Stimulated activated CD8-positive, alpha-beta memory T cell treated with anti-CD3 and anti-CD28 coated beads, Interleukin-12 subunit alpha, Interleukin-12 subunit beta, amount 100 ng/mL, for 1 hour (primary cell): ENCODE measurements at places on chromosomes 6 and 20.

GRCh38 chr6:85449388-85449817 is 480 bp upstream of the NT5E start:
- DNase-seq, result no peak

DNA sequence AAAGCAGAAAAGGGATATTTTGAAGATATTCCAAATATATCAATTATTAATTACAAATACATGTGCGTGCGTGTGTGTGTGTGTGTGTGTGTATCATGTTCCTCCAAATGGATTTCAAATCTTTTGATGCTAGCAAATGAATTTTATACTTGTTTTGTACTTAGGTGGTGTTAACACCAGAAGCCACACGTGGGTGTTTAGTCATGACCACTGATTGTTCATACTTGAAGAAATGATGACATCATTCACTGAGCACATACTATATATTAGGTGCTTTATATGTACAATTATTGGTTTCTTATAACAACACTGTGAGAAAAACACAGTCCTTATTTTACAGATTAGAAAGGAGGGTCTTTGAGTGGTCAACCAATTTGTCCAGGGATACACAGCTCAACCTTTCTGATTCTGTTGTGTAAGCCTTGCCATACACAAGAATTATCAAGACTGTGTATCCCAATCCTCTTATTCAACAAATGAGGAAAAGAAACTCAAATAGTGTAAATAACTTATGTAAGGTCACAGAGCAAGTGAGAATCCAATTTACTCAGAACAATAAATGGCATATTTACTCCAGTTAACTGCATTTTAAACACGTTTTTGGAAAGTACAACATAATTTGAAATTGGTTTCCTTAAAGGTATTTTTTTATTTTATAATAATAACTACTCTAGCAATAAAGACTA is 88.5 kb downstream of the BCAS1 start:
- no peak for DNase-seq

DNA sequence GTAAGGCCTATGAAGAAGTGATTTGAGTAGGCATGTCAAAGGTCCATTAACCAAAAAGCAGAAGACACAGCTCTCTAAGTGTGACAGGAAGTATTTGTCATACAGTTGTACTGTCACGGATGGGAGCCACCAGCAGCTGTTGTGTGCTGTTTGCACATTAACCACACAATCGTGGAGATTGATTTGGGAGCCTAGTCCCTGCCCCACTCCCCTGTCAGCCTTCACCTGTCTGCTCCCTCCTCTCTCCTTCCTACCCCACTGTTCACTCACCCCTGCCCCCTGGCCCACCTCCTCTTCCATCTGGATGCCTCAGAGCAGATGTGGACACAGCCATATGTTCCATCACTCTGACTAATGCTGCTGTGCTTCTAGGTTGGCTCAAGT is 124.7 kb upstream of the SPACA1 start:
- DNase-seq, result no peak

DNA sequence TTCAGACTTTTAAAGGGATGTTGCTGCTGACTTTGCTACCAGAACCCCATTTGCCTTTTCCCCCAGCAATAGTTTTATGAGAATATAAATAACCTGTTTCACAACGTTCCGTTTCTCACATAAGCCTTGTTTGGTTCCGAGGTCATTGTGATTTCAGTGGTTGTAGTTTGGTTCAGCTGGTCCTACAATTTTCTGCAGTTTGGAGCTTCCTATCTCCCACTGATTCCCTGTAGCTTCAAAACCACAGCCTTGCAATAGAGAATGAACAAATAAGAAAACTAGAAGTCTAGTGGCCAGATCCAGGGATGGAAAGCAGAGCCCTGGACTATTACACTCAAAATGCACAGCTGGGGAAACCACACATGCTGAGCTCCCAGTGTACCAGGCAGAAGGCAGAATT is 24.1 kb upstream of the SH3BGRL2 start:
- DNase-seq, result no peak

GRCh38 chr20:39654171-39654570 is 692.0 kb downstream of the DHX35 start:
- no peak for DNase-seq
